Stimulated activated CD4-positive, alpha-beta T cell treated with anti-CD3 and anti-CD28 coated beads, TNF-alpha, amount 100 ng/mL, for 48 hours (primary cell): ENCODE measurements at places on chromosomes 7 and 10.

- DNase-seq = no peak
These were observed 549.1 kb downstream of the LRMDA start for GRCh38 chr10:75980419-75981002.

DNA sequence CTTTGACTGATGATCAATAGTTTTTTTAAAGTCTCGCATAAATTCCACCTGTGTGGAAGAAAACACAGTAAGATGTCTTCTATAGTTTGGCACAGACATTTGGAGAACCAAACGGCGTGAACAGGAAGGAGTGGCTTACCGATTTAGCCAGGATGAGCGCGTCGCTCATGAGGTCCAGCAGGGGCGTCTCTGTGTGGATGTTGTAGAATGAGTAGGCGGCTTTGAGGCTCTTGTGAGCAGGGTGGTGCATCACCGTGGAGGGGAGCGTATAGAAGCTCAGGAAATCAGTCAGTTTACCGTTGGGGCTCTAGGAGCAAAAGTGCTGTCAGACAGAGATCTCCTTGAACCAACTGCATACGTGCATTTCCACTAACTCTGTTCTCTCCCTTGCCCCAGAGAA is 15.5 kb downstream of the RPP38 start:
- no peak for DNase-seq

DNA sequence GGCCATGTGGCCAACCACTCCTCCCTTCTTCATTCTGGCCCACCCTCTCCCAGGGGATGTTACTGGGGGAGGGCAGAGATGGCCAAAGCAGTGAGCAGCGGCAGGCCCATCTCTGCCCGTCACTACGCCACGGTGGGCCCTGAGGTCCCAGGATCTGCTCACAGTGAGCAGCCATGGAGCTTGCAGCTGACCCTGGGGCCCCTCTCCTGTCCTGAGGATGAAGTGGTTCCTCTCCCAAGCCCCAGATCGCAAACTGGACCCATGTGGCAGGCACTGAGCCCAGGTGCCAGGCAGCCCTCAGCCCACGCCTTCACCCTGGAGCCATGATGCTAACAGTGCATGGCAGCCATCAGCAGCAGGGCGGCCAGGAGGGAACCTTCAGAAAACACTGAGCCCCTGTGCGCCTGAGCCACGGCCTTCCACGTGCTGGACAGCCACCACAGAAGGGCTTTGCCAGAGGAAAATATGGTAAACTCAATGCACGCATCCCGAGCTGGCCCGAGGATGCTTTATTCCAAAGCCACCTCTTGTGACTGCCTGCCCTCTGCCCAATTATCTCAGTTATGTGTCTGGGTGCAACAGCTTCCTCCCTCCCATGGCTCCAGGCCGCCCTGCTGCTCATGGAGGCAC is 485.7 kb downstream of the PTPRN2 start:
- no peak for DNase-seq

- DNase-seq = no peak
These were observed 20.4 kb upstream of the LIMK1 start for GRCh38 chr7:74063223-74063641.

- DNase-seq = no peak
These were observed 50.0 kb upstream of the ITGB8 start for GRCh38 chr7:20280475-20281351.

GRCh38 chr7:95469848-95470247 is 15.9 kb upstream of the ASB4 start:
- no peak for DNase-seq

GRCh38 chr7:143245123-143245522 is 18.1 kb upstream of the GSTK1 start:
- no peak for DNase-seq

DNA sequence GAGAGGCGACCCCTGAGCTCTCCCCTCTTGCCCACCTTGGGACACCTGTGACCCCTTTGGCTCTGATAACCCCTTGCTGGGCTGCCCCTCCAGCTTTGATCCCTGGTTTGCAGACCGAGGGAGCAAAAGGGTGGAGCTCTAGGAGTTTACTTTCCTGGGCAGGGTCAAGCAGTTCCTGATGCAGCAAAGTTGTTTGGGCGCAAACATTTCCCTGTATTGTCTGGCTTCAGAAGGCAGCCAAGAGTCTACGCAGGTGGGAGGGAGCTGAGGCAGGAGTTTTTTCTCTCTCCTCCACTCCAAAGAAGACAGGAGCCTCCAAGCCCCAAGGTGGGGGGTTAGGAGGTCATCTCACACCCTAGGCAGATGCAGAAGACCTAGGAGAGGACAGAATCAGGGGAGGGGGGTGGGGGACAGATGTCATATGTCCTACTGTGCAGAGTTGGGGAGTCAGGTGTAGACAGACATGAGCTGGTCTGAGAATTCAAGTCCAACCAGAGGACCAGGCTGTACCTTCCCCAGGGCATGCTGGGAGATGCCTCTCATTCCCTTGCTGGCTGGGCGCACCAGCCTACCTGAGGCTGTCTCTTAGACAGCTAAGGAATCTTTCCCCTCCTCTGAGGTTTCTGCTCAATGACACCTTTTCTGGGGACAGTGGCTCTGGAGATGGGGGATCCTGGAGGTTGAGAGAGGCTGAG is 20.5 kb downstream of the TMEM270 start:
- no peak for DNase-seq

DNA sequence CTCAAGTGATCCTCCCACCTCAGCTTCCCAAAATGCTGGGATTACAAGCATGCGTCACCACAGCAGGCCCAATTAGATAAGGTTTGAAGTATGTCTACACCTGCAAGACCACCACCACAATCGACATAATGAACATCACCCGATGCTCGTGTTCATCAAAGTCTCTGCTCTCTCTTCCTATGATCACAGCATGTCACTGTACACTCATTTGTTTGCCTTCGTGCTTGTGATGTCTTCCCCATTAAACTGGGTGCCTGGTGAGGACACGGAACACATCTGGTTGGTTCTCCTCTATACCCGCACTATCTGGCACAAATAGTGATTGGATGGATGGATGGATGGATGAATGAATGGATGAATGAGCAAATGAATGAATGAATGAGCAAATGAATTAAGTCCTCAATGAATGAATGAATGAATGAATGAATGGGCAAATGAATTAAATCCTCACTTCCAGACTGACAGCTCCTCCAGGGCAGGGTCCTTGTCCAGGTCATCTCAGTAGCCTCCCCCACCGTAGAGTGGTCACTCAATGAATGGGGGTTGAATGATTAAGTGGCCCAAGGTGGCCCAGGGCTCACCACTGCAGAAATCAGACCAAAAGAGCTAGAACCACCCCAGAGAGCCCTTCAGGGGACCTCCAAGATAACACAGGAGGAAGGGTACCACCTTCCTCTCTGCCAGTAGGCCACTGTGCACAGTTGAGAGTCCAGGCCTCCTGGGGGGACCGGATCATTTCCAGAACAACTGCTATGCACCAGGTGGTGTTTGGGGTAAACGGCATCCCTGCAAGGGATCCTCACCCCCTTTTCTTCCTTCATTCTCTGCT is 101.9 kb upstream of the TNRC18 start:
- DNase-seq = peak; percentile 14

- no peak for DNase-seq
These were observed 405.0 kb upstream of the LRRN3 start for GRCh38 chr7:110685899-110686298.

DNA sequence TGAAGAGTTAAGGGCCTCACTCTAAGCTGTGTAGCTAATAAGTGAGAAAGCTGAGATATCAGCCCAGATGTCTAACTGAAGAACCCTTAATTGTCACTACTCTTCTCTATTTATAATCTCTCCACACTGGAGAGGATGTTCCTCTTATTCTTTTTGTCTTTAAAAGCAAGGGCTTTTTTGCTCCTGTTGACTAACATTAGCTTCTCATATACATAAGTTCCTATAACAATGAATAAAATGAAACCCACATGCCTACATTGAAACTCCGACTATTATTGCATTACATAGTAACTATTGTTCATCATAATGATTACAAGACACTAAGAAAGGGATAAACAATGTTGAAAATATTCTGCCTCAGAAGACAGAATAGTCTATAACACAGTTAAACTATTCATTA is 67.1 kb downstream of the GNAT3 start:
- DNase-seq = no peak

DNA sequence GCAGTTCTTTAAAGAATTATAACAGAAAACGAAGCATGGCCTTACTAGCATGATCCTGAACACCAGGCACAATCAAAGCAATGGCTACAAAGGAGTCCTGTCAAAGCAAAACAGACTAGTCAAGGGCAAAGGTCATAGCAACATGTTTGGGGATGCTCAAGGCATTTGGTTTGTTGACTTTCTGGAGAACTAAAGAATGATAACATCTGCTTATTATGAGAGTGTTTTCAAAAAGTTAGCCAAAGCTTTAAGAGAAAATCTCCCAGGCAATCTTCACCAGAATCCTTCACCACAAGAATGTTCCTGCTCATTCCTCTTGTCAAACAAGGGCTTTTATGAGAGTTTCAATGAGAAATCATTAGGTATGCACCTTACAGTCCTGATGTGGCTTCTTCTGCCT is 95.1 kb upstream of the CPXM2 start:
- DNase-seq = no peak

- DNase-seq = no peak
These were observed 245.5 kb downstream of the SKAP2 start for GRCh38 chr7:26618898-26619297.

- DNase-seq = no peak
These were observed 49.0 kb downstream of the CNNM2 start for GRCh38 chr10:102967123-102967522.

DNA sequence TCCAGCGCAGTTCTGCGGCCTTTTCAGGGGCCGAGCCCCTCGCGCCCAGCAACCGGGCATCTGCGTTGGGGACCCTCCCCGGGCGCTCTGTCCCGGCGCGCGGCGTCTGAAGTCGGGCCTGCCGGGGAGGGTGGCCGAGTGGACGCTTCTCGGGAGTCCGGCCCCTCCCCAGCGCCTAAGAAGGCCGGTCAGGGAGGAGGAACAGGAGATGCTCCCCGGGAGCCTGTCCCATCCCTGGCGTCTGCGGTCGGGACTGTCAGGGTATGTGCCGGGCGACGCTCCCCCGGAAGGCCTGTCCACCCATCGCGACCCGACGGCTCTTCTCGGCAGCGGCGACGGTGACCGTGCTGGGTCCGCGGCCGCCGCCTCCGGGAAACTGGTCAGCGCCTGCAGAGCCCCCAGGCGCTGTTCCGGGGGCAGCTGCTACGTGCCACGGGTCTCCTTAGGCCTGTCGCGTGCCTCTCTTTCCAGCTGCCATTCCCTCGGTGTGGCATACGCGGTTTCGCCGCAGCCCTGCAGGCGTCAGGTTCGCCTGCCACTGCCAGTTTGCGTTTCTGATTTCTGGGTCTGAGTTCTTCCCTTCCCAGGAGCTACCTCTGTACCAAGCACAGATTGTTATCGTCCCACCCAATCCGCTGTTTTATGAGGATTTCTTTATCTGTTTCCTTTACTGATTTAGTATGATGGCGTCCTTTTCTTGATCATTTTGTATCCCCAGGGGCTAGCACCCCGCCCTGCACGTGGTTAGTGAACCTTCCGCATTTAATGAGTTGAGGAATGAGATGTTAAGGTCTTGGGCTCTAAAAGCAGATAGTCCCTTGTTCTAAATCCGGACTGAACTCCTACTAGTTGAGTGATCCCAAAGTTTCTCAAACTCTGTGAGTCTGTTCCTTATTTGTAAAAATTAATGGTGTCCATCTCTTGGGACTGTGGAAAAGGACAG is 782 bp downstream of the IFIT5 start:
- peak; percentile 28 for DNase-seq

- no peak for DNase-seq
These were observed 7.9 kb downstream of the GPRIN2 start for GRCh38 chr10:46548498-46549090.

- DNase-seq = no peak
These were observed 72.2 kb upstream of the EFCAB10 start for GRCh38 chr7:105653441-105654005.

DNA sequence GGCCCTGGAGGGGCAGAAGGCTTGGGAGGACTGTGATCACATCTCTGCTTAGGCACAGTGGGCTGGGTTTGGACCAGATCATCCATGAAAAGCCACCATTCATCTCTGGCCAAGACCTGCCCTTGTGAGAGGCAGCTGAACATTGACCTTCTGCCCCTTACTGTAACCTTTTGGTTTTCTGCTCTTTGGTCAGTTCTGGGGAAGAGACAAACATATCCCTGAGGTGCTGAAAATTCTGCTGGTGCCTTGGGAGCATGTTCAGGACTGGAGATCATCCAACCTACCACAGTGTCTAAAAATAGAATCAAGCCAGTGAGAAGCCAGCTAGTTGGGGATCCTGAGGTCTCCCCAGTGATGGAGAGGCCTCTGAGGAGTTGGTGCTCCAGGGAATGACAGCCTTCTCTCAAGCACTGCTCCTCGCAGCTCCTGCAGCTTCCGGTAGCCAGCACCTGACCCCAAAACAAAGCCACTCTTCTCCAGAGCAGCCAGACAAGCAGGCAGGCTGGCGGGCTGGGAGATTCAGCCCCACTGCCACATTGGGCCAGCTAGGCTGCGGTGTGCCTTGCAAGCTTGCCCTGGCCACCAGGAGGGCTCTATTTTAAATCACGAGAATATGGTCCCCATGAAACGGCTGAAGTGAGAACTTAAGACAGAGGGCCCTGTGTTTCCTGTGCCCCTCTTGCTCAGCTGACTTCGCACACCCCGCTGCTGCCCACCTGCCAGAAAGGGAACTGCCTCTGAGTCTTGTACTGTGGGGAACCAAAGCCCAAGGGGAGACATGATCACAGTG is 37.8 kb upstream of the UBE2H start:
- no peak for DNase-seq

GRCh38 chr7:52270301-52270700 is 765.1 kb upstream of the POM121L12 start:
- DNase-seq = no peak
